ENCODE measurements at places on chromosomes 7 and 10.
A peak's percentile ranks its signal among the peaks of the same experiment; 100 is the strongest.

DNA sequence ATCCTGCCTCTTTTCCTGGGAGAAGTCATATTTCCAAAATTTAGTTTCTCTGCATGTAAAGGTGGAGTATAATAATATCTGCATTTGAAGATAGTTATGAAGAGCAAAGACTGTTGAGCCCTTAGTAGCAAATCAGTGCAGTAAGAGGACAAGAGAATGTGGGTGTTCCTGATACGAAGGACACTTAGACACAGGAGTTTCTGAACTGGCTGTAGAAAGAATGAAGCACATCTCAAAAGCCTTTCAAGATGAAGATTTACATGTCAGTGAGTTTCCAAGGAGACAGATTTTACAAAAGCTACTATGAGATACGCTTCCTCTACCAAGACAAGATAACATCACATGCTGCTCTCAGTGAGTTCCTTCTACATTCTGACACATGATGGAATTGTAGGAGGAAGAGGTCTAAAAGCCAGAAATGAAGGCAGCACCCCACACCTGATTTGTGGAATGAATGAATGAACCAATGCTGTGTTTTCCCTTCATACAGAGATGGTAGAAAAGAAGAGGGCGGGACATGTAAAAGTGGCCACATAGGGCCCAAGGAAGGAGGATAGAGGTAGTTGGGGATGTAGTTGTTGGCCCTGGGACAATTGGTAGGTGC, 173.6 kb upstream of the PDE1C start:
- no peak for DNase-seq

GRCh38 chr7:121279060-121279620, 49.7 kb upstream of the WNT16 start:
- no peak for DNase-seq

DNA sequence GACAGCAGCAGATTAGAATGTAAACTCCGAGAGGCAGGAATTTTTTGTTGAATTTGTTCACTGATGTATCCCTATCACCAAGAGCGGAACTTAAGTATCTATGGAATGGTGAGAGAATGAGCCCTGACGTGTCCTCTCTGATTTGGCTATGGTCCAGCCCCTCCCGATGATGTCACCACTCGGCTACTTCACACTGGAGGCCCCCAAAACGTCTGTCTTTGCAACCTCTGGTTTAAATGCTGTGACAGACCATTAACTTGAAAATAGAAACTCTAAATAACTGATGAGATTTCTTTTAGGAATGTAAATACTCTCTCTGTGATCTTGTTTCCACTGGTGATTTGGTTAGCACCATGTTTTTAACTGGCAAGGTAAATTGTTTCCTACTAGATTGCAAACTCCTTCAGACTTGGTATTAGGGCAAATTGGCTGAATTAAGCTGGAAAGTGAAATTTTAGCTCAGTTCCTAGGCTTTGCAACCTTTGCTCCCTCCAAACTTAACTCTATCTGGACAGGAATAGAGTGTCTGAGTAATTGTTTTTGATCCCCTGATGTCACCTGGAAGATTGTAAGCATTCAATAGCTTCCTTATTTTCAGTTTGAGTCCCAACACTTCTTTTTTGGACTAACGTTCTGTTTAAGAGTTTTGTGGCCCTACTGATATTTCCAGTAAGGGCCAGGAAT, 19.1 kb downstream of the SLC16A12 start:
- DNase-seq, result no peak

- DNase-seq, result no peak
These were observed 167.7 kb upstream of the KCTD7 start for GRCh38 chr7:66460921-66461361.

GRCh38 chr7:143416565-143417149, 8.0 kb upstream of the EPHA1 start:
- DNase-seq, result peak; percentile 40

- no peak for DNase-seq
These were observed 33.0 kb downstream of the MAGI2 start for GRCh38 chr7:79420464-79420863.

DNA sequence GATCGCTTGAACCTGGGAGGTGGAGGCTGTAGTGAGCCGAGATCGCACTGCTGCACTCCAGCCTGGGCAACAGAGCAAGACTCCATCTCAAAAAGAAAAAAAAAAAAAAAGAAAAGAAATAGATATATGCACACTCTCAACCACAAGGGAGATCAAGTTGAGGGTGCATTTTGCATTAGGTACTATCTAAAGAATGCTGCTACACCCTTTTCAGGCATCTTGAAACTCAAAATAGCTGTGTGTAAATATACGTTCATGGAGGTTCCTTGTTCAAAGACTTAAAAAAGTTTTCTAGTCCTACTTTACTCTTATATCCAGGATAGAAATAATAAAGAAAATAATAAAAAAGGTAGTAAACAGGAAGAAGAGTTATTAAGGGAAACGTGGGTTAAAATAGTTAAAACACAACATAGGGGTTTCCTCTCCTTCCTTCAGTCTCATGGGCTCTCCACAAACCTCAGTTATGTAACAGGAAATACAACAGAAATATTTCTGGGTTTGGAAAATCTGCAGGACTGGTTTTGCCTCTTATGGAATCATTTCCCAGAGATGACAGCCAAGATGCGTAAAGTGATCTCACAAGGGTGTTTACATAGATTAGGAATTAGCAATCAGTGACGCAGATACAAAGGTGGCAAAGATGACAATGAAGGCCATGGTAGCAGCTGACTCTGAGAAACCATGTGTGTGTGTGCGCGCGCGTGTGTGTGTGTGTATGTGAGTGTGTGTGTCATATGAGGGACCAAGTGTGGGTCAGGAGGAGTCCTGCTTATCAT, 15.1 kb downstream of the STEAP4 start:
- DNase-seq, result no peak

DNA sequence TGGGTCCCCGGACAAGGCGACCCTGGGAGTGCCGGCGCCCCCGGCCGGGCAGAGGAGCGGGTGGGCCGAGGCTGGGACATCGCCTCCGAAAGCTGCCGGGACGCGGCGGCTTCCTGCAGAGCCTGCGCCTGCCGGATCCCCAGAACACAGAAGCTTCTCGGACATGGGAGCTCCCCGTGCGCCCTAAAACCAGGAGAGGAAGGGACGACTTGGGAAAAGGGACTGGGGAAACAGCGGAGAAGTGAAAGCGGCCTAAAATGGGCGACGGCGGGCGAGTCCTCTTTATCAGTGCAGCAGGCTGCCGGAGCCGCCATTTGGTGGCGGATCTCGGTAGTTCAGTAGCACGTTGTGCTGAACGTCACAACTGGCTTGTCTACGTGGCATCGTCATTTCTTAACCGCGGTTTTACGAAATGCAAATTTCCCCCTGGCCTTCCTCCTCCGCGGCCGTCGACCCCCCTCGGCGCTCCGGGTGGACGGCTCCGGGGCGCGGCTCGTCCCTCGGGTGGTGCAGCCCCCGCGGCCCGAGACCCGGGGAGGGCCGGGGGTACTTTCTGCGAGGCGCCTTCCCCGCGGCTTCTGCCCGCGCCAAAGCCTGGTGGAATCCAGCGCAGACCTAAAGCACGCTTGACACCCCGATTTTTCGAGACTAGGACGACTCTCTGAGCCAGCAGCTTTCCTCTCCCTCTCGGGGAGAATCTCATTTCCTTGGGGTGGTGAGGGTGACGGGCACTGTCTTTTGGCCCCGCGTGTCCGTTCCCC, 9.9 kb upstream of the SPAG6 start:
- no peak for DNase-seq

DNA sequence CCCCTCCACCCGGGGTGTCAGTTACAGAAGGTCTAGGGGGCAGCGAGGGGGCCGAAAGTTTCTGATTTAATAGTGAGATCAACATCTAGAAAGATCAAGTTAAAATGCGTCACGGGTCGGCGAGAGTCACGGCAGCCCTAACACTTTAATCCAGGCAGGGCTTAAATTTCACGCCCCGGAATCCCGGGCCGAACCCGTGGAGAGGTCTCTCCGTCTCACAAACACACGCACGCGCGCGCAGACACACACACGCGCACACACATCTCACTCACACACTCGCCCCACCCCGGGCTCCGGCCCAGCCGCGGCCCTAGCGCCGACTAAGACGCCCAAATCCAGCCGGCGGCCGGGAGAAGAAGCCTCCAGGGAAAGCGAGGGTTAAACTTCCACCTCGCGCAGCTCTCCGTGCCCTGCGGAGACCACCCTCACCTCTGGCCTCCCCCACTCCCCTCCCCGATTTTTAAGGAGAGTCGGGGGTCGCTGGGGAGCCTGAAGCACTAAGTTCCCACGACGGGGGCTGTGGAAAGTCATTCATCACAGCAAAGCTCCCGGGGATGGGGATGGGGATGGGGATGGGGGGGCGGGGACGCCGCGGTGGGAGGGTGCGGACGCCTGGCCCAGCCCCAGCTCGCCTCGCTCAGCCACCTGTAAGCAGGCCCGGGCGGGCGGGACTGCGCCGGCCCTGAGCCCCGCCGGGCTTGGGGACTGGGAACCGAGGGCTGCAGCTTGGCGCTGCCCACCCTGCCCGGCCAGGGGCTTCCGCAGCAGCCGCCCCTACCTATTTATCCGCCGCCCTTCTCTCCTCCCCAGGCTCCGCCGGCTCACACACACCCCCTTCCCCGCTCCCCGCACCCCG, 1.6 kb downstream of the PDGFA start:
- DNase-seq, result no peak

DNA sequence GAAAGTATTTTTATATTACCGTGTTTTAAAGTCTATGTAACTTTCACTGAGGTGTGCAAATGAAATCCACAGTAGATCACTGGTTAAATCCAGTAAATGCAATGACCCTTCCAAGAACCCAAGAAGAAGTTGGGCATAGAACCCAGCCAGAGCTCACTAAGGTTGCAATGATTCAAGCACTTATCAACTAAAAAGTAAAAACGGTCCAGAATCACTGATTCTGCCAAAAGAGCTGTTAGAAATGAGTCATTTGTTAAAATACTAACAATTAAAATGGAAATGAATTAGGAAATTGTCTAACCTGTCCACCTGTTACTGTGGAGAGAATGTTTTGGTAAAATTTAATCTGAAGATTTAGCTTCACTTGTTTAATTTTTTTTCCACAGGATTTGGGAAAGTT, 74.4 kb downstream of the ANK3 start:
- no peak for DNase-seq

- no peak for DNase-seq
These were observed 2.9 kb downstream of the DEPP1 start for GRCh38 chr10:44975431-44976331.

- no peak for DNase-seq
These were observed 82.3 kb downstream of the ANKRD7 start for GRCh38 chr7:118306771-118307170.

GRCh38 chr10:13110908-13111307, 10.9 kb downstream of the OPTN start:
- DNase-seq, result no peak

DNA sequence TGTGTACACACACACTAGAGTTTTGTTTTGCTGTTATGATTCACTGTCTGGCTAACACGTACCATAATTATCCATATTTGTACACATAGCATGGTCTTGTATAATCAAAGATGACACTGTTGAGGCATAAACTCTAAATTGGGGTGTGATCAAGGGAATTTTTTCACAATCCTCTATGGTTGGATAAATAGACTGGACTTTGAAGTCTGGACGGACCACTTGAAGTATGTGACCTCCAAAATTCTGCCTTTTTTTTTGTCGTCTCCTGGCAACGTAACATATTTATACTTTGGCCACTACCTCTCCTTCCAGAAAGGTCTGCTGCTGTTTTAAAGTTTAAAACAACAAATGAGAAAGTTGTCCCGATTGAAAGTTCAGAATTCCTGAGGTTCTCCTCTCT, 193.4 kb downstream of the CACNB2 start:
- no peak for DNase-seq

- DNase-seq, result no peak
These were observed 13.1 kb upstream of the ZMIZ2 start for GRCh38 chr7:44735403-44736165.

GRCh38 chr7:133292631-133293030, 39.8 kb downstream of the EXOC4 start:
- no peak for DNase-seq

DNA sequence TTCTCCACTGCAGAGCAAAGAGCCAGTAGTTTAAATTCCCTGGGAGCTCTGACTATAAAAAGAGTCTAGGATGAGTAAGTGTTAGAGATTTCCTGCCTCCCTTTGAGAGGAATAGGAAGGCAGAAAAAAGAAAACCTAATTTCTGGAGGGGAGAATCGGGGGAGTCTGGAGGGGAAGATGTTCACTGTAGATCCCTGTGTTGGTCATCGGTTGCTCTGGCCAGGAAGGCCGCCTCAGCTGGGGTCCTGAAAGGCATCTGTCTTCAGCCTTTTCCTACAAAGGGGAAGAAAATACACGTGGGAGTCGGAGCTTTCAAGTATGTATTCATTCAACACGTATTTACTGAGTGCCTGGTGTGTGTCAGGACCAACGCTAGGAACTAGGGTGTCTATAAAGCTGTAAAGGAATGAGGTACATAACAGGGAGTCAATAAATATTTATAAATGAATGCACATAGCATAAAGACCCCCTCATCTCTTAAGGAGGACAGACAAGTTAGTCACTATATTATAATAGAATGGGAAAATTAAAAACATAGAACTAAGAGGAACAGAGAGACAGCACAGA, 101.1 kb downstream of the ICA1 start:
- no peak for DNase-seq

DNA sequence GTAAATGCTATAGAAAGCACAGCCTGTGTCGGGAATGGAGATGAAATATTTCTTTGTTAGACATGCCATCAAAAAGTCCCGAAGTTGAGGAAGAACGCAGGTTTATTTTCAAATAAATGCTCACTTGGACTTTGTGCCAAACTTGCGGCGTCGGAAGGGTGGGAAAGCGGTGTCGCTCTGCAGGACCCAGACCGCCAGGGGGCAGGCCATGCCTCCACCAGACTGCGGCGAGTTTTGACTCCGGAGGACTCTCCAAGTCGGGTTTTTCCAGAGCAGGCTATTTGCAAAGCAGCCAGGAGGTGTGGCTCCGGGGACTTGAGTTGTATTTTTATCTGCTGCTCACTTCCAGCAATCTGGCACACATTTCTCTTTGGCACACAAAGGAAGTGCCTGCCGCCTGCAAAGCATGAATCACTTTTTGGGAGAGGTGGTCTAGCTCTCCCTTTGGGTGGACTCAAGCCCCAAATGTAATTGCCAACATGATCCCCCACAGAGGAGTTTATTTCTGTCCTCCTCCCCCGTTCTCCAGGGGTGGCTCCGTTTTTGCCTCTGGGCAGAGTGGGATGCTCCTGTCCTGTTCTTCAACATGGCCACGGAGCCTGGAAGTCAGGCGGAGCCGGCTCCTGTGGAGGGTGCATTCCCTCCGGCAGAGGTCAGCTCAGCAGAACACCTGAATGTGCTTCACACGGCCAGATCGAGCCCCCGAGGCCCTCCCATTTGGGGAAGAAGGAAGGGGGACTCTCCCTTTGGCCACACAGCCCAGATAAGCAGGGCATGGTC, 82.3 kb upstream of the GPR26 start:
- no peak for DNase-seq
